Right hindlimb (tissue), 1 donor: ENCODE measurements at places on chromosomes 5 and 9.

DNA sequence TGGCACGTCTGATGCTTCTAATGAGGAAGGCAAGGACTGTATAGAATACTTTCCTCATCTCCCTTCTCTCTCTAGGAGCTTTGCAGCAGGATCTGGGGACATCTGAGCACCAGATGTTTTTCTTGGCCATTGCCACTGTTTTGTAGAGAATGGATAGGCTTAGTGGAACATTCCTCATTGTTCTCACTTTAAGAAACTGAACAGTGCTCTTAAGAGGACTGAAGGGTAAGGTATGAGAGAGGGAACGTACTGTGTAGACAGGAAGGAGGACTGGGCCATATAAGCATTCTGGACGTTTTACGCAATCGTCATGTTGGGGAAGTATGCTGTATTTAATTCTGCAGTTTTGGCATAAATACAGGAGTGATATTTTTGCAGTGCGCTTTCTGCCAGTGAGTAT, 70.6 kb downstream of the SMARCA2 start:
- DNase-seq, result peak; percentile 74

GRCh38 chr5:71957292-71957898, 149.9 kb upstream of the MAP1B start:
- DNase-seq, result no peak

GRCh38 chr9:134742822-134743535, 101.4 kb downstream of the COL5A1 start:
- no peak for DNase-seq

- no peak for DNase-seq
Observed at GRCh38 chr9:87628346-87628745, 97.6 kb upstream of the CTSL start.

GRCh38 chr5:9314558-9314957, 231.3 kb downstream of the SEMA5A start:
- DNase-seq, result no peak

- DNase-seq, result no peak
Observed at GRCh38 chr5:81631124-81631523, 119.8 kb downstream of the SSBP2 start.

- no peak for DNase-seq
Observed at GRCh38 chr5:76490960-76491359, 87.9 kb downstream of the IQGAP2 start.

GRCh38 chr5:88663793-88664216, 219.2 kb downstream of the MEF2C start:
- no peak for DNase-seq

GRCh38 chr5:147408980-147409379, 100.9 kb downstream of the DPYSL3 start:
- no peak for DNase-seq

DNA sequence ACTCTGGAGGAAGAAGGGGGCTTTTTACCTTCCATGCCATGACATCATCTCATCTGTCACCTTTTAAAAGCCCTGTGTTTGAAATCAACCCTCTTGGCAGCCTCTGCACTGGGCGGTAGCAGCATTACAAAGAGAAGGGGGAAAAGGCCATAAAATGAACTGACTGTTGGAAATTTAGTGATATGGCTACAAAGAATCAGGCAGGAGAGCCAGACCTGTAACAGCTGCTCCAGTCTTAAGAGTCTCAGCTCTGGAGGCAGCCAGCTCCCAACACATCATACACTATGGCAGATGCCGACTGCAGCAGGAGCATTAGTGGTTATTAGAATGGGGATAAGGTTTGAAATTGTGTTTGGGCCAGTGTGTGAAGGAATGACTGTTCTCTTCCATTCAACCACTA, 257.5 kb downstream of the DMAC1 start:
- no peak for DNase-seq

- DNase-seq, result no peak
Observed at GRCh38 chr5:136676685-136677084, 311.3 kb upstream of the TRPC7 start.

DNA sequence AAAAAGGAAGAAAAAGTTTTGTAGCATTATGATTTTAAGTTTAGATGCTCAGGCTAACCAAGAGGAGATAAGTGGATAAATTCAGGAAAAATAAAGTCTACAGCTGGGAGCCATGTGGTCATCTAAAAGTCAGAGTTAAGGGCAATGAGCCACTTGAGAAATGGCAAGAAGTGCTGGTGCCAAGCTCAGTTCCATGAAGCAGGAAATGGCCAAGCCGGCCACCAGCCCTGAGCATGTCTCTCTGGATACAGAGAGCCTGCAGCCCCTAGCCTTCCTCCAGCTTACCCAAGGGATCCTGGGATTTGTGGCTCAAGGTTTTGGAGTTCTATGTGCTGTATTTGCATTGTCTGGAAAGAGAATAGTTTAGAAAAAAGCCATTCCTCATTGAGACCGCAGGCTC, 12.2 kb upstream of the S1PR3 start:
- no peak for DNase-seq

GRCh38 chr9:80077059-80077458, 505.3 kb downstream of the TLE4 start:
- no peak for DNase-seq

- no peak for DNase-seq
Observed at GRCh38 chr5:130138406-130139045, 234.3 kb downstream of the CHSY3 start.

DNA sequence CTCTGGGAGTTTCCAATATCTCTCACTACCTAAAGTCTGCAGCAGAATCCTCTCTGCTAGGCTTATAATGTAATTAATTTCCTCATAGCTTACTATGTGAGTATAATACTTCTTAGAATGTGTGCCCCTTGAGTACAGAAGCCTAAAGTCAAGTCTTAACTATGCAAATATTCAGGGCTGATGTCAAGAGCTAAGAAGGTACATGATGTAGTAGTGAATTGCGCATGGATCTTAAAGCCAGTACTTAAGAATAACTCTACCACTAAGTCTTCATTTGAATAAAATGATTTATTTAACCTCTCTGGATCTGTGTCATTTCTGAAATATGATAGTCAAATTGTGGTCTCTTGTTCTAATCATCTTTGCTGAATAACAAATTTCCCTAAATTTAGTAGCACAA, 442.9 kb downstream of the DTWD2 start:
- DNase-seq, result no peak

GRCh38 chr9:115207003-115207836, 89.3 kb upstream of the TNC start:
- DNase-seq, result no peak

DNA sequence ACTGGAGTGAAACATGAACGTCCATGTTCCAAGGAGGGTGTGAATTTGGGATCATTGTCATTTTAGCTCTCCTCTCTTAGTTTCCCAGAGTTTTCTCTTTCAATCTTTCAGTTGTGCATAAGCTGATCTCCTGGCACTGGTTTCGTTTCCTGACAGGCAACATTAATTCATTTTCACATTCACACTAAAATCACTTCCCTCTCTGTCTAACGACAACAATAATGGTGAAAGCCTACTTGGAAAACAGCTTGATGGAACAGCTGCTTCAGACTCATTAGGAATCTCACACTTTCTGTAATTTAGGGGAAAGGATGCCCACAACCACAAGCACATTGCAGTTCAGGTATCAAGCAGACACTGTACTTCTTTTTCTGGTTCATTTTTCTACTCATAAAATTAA, 188.6 kb downstream of the TRIM36 start:
- DNase-seq, result no peak

DNA sequence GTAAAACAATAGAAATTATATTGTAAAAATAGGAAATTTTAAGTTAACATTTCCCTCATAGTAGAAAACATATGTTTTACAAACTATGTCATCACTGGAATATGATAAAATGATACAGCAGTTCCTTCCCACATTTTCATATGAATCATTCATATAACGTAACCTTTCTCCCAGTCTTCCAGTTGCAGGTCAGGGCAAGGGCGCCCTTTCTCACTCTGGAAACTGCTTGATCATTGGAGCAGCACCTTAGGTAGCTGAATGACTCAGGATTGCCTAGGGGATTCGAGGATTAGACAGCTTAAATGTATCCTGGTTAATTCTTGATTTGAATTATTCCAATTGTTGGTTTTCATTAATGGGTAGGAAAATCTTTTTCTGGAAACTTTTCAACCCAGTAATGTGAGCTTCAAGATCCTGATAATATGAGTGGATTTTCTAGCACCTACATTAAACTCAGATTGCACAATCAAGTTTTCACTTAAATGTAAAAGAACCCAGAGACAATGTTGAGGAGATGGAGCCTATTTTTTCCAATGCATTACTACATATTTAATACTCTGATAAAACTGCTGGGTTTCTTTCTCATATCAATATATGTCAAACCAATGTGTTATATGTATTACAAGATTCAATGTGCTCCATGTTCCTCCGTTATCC, 32.6 kb upstream of the ANXA1 start:
- no peak for DNase-seq

DNA sequence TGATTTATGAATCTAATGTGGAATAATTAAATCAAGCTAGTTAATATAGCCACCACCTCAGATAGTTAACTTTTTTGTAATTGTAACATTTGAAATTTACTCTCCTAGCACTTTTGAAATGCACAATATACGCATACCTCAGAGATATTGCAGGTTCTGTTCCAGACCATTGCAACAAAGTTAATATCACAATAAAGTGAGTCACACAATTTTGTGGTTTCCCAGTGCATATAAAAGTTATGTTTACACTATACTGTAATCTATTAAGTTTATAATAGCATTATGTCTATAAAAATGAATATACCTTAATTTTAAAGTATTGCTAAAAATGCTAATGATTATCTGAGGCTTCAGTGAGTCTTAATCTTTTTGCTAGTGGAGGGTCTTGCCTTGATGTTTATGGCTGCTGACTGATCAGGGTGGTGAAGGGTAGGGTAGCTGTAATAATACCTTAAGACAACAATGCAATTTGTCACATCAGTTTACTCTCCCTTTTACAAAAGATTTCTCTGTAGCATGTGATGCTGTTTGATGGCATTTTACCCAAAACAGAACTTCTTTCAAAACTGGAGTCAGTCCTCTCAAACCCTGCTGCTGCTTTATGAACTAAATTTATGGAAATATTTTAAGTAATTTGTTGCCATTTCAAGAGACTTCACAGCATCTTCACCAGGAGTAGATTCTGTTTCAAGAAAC, 235.1 kb upstream of the ADAMTSL1 start:
- DNase-seq, result no peak

- DNase-seq, result no peak
Observed at GRCh38 chr9:74336161-74336560, 161.0 kb upstream of the RORB start.

DNA sequence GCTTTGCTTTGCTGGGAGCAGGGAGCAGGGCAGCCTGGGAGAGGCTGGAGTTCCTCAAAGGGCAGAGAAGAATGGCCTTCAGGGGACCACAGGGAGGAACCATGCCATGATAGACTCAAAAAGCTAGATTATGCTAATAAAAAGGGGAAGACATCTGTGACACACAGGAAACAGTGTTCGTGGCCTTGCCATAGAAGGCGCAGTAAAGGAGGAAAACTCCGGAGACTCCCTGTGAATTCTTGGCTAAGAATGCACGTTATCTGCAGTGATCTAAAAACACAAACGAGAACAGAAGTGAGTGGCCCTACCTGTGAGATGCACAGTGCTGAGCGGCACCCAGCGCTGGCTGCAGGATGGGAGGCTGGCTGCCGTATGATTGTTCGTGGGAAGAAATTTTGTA, 15.9 kb upstream of the LTC4S start:
- DNase-seq, result no peak

DNA sequence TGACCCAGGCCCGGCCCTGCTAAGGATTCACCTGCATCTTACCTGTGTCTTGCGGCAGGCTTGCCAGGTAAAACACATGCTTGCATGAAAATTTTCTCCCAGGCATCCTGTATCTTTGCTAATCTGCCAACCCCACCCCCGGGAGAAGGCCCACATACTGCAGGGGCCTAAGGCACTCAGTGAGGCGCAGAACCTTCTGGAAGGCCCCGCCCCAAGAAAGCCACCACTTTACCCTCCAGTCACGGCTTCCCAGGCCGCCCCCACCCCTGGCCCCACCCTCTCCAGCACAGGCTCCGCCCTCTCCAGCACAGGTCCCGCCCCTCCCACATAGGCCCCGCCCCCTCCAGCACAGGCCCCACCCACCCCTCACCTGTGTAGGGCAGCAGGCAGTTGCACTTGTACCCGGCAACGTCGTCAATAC, 29.8 kb upstream of the SEC16A start:
- no peak for DNase-seq
